MCF 10A (cell line): ENCODE measurements at places on chromosomes 12 and 14.
A peak's percentile ranks its signal among the peaks of the same experiment; 100 is the strongest.

- DNase-seq = no peak
Observed at GRCh38 chr12:104591257-104591885, 134.6 kb downstream of the CHST11 start.

DNA sequence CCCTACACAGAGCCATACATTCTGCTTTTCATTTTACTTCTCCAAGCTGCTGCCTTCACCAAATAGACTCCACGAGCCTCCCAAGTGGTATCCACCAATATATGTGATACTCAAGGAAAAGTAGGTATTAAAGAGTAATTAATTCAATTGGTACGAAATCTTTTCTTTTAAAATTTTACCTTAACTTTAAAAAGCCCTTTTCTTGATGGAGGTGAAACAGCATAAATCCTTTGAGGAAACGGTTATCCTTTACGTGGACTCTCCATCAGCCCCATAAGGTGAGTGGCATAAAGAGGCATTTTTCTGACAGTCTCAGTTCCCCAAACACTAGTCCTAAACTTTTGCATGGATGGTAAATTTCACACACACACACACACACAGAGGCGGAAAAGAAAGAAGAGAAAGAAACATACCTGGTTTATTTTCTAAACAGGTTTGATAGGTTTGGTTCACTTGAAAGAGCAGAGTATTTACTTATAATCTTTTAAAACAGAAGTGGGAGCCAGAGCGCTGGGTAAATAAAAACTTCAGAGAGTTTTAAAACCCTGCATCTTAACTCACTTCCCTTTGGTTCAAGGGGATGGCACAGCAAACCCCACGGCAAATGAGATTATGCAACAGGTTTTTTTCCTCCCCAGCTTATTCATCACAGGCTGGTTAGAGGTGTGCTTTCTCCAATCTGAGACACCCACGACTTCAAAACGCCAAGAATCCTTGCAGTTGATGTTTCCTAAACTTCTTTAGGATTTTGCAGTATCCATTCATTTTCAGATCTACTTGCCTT is 1.9 kb downstream of the DUSP16 start:
- peak; percentile 86 for DNase-seq

DNA sequence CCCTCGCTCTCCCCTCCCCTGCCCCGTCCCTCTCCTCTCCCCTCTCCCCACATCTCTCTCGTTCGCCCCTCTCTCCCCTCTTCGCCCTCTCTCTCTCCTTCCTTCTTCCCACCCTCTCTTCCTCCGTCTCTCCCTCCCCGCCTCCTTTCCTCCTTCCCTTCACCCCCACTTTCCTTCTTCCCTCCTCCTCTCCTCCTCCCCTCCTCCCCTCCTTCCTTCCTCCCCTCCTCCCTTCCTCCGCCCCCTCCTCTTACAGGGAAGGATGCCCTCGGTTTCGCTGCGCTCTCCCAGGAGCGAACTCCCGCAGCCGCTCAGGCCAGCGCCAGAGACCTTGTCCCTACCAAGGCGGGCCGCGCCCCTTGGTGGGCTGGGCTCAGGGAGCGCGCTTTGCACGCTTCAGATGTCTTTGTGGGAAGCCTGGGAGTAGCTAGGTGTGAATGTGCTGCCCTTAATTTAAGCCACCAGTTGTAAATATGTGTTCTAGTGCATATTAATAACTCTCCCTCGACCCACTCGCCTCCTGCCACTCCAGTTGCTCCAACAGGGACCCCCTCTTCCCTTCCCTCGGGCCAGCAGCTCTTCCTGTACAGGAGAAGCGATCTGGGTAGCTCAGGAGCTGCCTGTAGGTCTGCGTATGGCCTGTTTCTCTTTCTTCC is 13.3 kb upstream of the MAP3K9 start:
- DNase-seq = no peak

DNA sequence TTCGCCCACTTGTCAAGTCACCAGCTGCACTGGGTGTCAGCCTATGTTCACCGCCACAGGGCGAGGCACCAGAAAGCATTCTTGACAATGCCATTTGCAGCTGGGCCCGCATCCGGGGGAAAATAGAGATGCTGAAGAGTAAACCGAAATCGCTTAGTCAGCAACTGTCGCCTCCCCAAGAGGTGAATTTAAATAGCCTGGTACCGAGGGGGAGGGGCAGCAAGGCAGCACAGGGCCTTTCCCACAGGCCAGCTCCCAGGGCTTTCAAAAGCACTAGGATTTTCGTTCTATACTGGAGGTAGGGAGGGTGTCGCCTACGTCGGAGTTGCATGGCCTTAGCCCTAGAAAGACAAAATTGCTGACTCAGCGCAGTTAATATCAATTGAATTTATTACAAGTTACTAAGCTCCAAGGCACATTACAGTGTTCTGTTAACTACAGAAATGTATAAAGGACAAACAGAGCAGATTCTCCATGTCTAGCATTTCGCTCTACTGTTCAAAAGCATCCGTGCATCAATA is 4.3 kb downstream of the IRF2BPL start:
- DNase-seq = peak; percentile 49

GRCh38 chr14:79483477-79484388 is 727.6 kb downstream of the DIO2 start:
- no peak for DNase-seq

DNA sequence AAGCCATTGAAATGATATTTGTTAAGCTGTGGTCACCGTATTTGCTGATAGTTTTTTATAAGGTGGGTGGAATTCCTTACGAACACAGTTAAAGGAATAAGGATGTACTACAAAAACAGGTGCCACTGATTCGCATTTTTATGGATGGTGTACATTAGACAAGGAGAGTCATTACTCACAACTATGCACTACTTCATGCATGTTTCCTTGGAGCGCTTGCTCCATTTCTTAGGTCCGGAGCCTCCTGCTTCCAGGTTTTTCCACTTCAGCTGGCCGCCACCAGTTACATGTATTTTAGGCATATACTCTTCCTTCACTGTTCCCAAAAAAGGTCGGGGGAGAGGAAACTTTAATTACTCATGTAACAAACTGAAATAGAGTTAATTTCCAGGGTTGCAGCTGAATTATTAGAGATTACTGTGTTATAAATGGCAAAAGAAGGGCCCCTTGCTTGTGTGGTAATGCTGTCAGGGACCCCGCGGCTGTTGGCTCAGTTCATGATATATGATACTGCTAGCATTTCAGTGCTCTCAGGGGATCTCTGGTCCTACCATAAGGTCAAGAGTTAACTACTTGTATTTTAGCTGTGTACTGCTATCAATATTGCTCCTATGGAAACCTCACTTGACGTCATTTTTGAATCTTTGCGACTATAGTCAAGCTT is 454.7 kb downstream of the NPAS3 start:
- DNase-seq = no peak
